Activated T-helper 1 cell treated with anti-CD3 and anti-CD28 coated beads, Interleukin-2, amount 50 U/mL, for 16 hours (primary cell): ENCODE measurements at places on chromosomes 11 and 22.

- DNase-seq: no peak
Observed at GRCh38 chr11:122071709-122072202, 44.3 kb downstream of the BLID start.

DNA sequence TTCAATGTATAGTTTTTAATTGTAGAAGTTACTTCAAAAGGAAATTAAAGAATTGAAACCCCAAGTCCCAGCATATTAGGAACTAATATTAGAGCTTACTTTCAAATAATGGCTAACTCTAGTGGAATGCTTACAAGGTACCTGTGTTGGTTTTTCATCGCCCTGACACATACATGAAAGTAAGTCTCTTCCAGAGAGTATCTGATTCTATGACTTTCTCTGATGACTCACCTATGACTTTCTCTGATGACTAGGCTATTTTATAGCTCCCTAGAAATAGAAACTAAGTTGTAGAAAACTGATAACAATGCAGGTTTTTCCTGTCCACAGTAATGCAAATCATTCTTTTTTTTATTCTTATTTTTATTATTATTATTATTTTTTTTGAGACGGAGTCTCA is 33.6 kb upstream of the MMP7 start:
- DNase-seq: no peak

- no peak for DNase-seq
Observed at GRCh38 chr11:121104312-121104762, 3.3 kb downstream of the TECTA start.

DNA sequence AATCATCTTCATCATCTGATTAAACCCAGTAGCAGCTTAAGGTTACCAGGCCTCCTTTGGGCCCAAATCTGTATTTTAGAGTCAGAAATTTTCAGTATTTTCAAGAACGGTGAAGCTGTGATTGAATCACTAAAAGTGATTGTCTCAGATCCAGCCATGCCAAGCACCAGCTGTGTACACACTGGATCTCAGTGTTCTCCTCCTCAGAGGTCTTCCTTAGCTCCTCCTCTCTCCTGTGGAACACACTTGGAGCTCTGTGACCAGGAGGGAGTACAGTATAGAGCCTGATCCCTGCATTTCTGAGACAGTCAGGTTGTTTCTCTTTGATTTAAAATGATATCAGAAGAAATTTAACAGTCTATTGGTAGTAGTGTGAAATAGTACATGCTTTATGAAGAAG is 401.1 kb downstream of the NTM start:
- DNase-seq: no peak

GRCh38 chr22:22099194-22099486 is 116.6 kb upstream of the TOP3B start:
- no peak for DNase-seq

DNA sequence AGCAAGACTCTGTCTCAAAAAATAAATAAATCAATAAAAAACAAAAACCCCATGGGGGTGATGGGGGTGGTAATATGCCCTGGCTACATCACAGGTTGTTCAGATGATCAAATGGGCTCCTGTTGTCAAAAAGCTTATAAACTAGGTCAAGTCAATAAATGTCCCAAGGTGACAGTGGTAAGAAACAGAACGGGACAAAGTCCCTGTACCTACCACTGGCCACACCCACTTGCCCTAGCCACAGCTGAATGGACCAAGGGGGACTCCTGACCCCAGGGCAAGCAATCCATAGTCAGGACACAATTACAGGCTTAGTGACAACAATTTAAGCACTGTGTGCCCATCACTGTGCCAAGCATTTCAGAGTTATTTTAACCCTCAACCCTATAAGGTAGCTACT is 6.0 kb downstream of the NAGA start:
- DNase-seq: no peak

DNA sequence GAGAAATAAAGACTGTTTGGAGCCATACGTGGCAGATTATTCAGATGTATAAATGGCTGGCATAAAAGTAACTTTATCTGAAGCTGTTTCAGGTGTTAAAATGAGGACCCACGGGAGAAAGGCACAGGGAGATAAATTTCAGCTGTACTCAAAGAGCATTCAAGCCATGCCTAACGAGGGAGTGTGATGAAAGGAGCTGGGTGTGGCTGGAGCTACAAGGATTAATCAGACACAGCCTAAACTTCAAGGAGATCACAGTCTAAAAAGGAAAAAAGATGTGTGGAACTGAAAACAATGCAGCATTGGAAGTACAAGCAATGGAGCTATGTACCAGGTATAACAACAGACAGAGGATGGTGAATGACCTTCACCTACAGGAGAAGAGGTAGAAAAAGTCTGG is 120.8 kb upstream of the APOA1 start:
- no peak for DNase-seq

GRCh38 chr11:129861702-129862522 is 33.5 kb downstream of the NFRKB start:
- no peak for DNase-seq

DNA sequence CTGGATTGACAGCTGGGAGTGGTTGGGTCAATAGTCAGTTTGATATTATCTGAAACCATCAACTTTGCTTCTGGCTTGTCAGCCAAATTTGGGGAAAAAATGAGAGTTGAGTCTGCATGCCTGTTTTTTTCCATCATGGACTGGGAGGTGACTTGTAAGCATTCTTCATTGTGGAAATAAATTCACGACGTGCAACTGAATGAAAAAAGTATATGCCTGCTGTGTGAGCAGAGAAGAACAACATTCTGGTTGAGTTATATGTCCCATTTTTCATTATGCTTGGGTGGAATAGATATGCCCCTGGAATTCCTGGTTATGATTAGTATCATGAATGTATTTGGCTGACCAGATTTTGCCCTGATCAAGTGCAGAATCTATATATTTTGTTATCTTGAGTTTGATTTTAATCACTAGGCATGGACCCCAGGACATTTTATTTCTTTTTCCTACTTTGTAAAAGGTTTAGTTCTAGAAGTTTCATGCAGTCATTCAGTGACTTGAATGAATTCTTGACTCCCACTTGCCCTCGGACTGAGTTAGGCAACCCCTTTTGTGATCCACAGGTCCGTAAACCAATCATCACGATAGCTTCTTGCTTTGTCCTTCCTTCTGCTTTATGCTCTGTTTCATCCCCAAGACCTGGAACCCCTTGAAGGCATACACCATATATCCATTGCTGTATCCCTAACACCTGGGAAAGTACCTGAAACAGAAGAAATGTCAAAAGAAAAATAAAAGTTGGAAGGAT is 205.8 kb downstream of the NAV2 start:
- no peak for DNase-seq

- no peak for DNase-seq
Observed at GRCh38 chr11:125502198-125502597, 6.1 kb upstream of the FEZ1 start.

- DNase-seq: no peak
Observed at GRCh38 chr11:132158696-132159095, 788.3 kb downstream of the NTM start.

DNA sequence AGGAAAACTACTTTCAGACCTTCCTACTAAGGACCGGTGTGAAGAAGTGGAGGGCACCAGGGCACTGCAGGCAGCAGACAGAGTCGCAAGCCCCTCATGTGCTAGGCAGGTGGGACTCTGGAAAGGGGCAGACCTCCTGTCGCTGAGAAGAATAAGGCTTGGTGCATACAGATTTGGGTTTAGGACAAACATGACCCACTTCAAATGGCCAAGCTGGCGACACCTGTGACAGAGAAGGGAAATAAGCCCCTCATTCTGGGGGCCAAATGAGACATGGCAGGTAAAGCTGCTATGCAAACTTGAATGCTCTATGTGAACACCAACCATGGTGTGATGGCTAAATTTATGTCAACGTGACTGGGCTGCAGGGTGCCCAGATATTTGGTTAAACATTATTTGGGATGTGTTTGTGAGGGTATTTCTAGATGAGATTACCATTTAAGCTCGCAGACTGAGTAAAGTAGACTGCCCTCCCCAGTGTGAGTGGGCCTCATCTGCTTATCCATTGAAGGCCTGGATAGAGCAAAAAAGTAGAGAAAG is 112.4 kb upstream of the PITPNB start:
- DNase-seq: no peak

GRCh38 chr11:112922606-112923005 is 38.6 kb upstream of the NCAM1 start:
- DNase-seq: no peak

GRCh38 chr11:20937826-20938225 is 268.4 kb downstream of the NELL1 start:
- DNase-seq: no peak

GRCh38 chr11:78560153-78560552 is 14.5 kb downstream of the NARS2 start:
- no peak for DNase-seq

- DNase-seq: no peak
Observed at GRCh38 chr22:49598338-49598737, 229.3 kb downstream of the BRD1 start.

GRCh38 chr11:16412525-16413172 is 56.3 kb upstream of the SOX6 start:
- DNase-seq: no peak

DNA sequence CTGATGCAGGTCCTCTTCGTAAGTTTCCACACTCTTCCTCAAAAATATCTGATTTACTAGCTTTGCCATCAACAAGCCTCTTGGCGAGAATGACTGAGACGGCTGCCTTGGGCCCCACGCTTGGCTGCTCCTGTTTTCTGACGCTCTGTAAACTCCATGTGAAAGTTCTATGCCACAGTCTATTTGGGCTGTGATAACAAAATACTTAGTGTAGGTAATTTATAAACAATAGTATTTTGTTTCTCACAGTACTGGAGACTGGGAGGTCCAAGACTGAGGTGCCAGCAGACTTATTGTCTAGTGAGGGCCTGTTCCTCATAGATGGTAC is 123.2 kb upstream of the SORL1-AS1 start:
- no peak for DNase-seq

- no peak for DNase-seq
Observed at GRCh38 chr11:96326959-96327358, 16.0 kb downstream of the MAML2 start.

DNA sequence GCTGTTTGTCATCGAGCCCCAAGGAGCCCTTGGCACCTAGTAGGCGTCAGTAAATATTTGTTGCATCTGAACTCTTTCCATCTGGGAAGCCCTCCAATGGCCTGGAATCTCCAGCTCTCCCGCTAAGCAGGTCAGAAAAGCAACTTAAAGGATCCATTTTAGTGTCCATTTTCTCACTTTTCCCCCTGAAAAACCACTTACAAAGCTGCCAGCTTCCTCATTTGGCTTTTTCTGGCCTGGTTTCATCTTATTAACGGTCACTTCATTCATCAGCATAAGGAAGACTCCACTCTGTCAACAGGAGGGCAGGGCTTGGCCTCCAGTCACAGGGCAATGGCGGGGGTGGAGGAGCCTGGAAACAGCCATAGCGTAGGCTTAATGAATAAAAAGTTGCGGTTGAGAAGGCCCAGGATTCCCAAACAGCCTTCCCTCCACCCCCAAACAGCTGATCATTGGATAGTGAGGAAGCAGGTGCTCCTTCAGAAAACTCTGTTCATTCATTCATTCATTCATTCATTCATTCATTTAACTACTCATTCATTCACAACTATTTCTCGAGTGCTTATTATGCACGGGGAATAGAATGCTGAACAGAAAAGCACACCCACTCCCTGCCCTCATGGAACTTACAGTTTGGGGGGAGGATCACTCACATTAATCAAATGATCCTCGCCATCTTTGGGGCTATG is 104.5 kb upstream of the RCN1 start:
- no peak for DNase-seq

DNA sequence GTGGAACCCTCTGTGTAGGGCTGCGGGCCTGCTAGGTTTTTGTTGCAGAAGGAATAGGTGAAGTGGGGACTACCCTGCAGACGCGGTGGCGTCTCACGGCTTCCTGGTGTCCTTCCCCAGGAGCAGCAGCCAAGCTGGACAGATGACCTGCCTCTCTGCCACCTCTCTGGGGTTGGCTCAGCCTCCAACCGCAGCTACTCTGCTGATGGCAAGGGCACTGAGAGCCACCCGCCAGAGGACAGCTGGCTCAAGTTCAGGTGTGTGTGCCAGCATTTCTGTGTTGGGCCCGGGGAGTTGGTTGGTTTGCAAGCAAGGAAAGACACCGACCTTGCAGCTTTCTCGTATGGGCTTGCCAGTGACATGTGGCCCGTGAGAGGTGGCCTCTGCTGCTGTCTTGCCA is 15.3 kb downstream of the TAB1 start:
- no peak for DNase-seq

DNA sequence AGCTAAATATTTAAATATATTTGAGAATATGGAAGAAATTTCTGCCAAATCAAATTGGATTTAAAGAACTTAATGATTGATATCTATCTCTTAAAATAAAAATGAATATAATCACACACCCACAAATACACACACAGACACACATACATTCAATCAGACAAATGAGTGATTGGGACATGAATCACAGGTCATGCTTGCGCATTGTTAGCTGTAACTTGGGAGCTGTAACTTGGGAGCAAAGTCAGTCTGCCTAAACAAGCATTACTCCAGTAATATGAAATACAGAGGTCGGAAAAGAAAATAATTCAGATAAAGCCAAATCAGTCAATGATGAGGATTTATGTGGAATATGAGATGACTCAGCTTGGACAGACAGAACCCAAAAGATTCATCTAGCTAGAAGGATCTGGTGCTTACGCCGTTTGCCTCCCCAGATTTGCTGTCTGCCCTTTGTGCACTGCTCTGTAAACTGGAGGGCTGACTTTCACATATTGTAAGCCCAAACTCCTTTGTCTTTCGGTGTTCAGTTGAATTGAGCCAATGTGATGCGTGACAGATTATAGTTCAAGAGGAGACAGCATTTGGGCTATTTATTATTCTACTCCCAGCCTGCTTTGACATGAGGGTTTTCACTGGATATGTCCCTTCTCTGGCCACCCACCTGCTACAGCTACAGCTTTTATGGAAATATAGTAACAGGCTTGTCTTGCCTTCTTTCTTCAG is 1.6 kb downstream of the OR56B1 start:
- DNase-seq: no peak

GRCh38 chr11:89327885-89328284 is 150.2 kb downstream of the TYR start:
- DNase-seq: no peak
